Left colon (tissue), 2 donors: ENCODE measurements at places on chromosomes 6 and 20. TPM values are rescaled to one million over a fixed set of nuclear protein-coding genes. Genes with fewer than 3 reads are reported as not detected.

The SPATS1 gene
- not detected for total RNA-seq

The FGD2 gene
- 13.5 TPM for total RNA-seq

The FANCE gene
- total RNA-seq: 4.9 TPM

The CCN6 gene
- not detected for total RNA-seq

The HMGN4 gene
- 54.9 TPM for total RNA-seq

The KCNK15 gene
- total RNA-seq: 0.40 TPM

The MAPK13 gene
- 184 TPM for total RNA-seq

The TUBB2B gene
- total RNA-seq: 1.2 TPM

The PGC gene
- not detected for total RNA-seq

The SEMG1 gene
- 0.14 TPM for total RNA-seq

The PTCHD4 gene
- 0.12 TPM for total RNA-seq

DNA sequence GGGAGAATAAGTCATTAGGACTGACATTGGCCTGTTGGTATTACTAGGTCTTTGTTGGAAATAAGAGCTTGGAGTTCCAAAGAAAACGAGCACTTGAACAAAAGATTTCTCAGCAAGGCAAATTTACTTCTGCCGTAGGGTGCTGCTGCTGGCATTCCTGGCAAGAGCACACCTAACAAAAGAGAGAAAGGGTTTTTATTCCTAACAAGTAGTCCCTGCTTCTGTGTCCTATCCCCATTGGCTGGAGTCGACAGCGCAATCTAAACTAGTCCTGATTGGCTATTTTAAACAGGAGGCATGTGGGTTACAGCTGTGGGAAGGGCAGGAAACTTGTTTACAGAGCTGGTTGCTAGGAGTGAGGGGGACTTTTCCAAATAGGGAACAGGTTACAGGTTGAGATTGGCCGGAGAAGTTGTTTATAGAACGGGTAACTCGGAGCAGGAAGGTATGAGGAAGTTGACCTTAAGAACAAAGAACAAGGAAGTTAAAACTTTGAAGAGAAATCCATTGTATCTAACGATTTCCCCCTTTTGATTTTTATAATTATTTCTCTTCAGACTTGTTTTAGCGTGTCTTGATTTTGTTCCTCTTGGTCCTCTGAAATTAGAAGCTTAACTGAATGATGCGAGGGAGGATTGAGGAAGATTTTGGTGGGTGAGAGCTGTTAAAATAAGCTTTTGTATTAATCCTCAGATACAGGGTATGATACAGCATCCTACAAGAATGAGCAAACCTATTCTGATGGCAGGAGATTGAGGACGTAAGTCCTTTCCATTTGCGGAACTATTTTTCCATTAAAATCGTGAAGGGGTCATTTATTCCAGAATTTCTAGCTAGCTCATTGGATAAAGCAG, 3.4 kb upstream of the ZNFX1 start:
- no peak for DNase-seq

GRCh38 chr20:50903353-50904051, 27.7 kb downstream of the ADNP start:
- no peak for DNase-seq

DNA sequence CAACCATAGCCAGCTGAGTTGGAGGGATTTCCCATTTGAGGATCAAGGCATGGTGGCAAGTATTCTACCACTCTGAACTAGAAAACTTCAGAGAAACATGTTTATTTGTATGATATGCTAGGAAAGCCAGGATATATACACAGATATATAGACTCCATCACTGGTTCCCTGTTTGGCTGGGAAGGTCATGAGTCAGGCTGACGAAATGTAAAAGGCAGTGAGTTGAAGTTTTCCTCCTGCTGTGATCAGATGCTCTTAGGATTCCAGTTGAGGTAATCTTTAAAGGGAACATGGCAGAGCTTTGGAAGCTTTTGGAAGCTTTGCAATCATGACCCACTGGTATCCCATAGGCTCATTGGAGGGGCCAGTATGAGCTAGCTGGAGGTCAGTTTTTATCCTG, 1369.1 kb downstream of the EPHA7 start:
- DNase-seq: no peak

- DNase-seq: no peak
These were observed 2.1 kb downstream of the RNASET2 start for GRCh38 chr6:166954118-166954713.

DNA sequence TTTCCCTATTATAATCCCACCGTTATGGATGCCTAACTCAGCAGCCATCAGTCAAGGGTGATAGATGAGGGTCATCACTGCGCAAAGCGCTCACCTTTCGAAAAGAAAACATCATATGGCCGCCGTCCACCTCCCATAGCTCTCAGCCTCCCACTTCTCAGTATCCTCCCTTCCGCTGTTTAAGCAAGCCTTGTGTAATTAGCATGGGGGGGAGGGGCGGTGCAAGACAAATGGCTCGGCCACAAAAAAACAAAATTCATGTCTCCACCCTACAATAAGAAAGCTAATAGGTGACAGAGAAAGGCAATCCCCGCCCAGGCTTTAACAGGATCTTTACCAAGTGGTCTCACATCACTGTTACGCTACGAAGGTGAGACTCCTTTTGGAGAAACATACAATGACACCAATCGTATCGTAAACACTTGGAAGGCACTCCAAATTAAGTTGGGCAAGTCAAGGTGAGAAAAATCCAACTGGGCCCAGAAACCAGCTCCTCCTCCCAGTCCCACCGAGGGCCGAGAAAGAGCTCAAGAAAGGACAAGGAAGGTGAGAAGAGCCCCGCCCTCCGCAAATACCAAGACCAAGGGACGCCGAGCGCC, 645 bp downstream of the DDX39B start:
- DNase-seq: peak; percentile 56

DNA sequence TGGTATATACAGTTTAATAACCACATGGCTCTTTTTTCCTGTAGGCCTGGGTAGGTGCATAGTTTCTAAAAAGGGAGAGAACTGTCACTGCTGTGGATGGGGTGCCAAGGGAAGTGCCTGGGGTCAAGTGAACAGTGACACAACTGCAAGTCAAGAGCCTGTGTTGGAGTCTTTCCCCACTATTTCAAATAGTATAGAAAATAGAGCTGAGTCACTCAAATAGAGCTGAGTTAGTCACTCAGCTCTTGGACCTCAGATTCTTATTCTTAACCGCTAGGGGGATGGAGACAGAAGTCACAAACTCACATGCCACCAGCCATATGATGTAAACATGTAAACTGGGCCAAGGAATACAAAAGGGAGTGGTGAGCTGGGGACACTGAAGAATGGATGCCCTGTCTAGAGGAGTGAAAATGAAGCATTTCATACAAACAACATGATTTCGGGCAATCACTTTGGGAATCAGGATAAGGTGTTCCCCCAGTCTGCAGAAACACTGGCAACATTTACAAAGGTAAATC, 2.1 kb downstream of the NQO2 start:
- no peak for DNase-seq

DNA sequence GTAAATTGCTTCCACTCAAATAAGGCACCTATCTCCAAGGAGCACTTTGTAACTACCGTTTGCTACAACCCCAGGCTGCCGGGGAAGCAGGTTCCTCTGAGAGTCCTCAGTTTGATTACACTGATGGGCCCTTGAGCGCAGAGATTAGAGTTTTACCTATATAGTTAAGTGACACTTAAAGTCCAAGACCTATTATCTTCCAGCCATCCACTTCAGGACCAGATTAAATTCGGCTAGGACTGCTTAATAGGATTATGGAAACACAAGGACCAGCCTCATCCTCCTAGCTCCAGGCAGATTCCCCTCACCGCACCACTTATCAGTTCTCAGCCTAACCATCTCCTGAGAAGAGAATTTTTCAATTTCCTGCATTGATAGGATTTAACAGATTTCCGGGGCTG, 64.7 kb upstream of the TIAM2 start:
- no peak for DNase-seq

DNA sequence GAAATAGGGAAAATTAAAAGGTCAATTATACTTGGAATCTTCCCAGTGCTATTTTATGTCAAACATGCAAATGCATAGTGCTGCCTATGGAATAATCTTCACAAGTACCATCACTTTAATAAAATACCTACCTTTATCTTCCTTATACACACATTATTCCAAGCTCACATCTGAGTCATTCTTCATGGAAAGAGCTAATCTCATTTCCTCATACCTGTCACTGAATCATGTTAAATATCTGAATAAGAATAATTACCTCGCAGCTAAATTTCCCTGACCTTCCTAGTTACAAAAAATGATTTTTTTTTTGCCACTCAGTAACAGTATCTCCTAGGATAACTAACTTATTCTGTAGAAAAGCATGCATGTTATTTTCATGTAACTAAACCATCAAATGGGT, 661.4 kb upstream of the HS3ST5 start:
- no peak for DNase-seq

DNA sequence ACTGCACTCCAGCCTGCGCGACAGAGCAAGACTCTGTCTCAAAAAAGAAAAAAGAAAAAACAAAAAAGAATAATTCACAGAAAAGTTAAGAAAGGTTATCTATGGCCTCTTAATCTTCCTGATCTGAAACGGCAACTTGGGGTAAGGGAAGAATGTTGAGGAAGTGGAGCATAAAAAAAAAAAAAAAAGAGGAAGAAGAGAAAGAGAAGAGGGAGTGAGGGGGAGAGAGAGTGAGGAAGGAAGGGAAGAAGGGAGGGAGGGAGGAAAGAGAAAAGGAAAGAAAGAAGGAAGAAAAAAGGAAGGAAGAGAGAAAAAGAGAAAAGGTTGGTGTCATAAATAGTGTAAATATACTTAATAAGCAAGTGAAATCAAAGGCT, 68.9 kb upstream of the NCOA3 start:
- DNase-seq: no peak

- no peak for DNase-seq
These were observed 105.6 kb downstream of the FARS2 start for GRCh38 chr6:5366941-5367340.

GRCh38 chr6:146434732-146435390, 108.8 kb upstream of the RAB32 start:
- no peak for DNase-seq

DNA sequence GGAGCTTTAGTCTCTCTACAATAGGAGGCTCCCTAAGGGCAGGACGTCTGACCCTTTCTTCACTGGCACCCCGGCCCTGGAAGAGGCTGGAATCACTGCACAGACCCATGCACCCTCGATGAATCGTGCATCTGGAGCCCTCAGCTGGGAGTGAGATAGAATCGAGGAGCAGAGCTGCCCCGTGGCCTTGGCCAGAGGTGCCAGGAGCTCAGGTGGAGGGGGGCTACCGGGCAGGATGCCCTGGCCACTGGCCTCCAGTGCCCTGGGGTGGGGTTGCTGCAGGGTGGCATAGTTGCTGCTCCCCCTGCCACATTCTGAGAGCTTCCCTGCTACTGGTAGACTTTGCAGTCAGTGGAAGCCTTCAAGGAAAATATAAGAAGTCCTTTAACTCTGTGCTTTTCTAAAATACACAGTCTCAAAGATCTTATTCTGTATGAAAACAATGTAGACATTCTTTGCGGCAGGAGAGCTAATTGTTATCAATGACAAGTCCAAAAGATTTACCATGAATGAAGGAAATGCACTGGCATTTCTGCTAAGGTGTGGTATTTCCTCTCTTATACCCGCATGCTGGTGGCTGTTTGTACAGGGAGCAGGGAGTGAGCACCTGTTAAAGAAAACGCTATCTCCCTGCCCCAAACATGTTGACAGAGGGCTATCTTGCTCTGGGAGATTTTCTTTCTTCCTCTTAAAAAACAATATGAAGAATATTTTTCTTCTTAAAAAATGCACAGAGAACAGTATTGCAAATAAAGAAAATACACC, 122.8 kb downstream of the C6orf118 start:
- DNase-seq: no peak

DNA sequence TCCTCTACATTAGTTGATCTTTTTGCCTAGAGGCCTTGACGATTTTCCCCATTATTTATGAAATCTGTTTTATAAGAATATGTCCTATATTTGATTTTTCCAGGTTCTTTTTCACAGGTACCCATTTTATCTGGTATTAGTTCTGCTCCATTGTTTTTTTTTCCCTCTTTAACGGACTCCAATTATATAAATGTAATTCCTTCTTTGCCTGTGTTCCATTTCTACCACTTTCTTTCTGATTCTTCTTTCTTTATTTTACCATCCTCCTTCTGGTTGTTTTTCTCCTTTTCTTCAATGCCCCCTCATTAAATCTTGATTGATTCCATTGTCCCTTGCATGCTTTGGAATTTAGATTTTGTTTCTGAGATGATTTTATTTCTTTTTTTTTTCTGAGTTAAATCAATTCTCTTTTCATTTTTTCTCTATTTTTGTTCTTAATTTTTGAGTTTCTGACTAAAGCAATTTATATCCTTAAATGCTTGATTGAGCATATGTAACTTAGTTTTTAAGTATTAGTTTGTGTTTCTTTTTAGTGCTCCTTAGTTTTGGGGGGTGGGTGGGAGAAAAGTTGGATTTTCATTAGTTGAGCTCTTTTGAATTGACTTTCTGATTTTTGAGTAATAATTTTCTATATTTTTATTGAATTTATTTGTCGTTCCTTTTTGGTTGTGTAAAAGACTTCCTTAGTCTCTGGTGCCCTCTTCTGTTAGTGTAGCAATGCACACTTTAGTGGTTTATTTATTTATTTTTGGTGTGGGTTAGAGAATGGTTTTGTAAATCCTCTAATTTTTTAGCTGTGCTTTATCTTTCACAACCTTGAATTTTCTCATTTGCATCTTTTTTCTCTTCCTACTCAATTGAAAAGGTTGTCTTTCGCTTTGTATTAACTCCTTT, 140.8 kb downstream of the FARS2 start:
- no peak for DNase-seq

DNA sequence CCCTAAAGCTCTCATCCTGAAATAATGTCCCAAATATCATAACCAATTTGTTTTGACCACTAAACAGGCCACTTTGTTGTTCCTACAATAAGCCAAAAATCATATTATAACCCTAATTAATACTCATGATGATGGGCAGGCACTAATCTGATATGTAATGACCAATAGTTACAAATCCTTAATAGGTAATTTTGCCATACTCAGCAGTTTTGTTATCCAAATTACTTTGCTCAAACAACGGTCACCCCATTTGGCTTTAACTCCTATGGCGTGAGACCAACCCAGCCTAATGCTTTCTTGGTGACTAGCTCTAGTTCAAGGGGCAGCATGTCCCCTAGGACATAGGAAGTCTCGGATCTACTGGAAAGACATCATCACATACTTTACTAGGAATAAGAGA, 123.2 kb upstream of the ID4 start:
- DNase-seq: no peak

GRCh38 chr6:110488606-110489190, 12.3 kb upstream of the SLC22A16 start:
- no peak for DNase-seq

GRCh38 chr6:87923389-87924050, 124.1 kb upstream of the SPACA1 start:
- DNase-seq: no peak

GRCh38 chr20:62014889-62015537, 50.7 kb downstream of the TAF4 start:
- no peak for DNase-seq

- no peak for DNase-seq
These were observed 36.8 kb downstream of the NTSR1 start for GRCh38 chr20:62745279-62745951.
